ENCODE measurements at places on chromosomes 2 and 18. TPM values are rescaled to one million over a fixed set of nuclear protein-coding genes. Genes with fewer than 3 reads are reported as not detected.

Gene ZNF516
- total RNA-seq = 20.3 TPM

Gene ABCG8
- total RNA-seq = not detected

Gene MC2R
- not detected for total RNA-seq

Gene DNPEP
- total RNA-seq = 78.6 TPM

DNA sequence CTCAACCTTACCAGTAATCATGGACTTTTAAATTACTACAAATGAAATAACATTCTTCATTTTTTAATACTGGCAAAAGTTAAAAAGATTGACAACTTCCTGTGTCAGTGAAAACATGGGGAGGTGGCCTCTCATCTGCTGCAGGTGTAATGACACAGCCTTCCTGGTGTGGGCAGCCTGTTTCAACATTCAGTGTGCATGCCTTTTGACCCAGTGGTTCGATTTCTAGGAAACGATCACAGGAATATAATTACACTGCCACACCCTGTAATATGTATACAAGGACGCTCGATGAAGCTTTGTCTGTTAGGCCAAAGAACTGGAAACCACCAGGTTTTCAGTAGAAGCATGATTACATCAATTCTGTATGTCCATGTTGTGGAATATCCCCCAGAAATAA lies 68.7 kb downstream of the MTHFD2 start:
- no peak for DNase-seq

DNA sequence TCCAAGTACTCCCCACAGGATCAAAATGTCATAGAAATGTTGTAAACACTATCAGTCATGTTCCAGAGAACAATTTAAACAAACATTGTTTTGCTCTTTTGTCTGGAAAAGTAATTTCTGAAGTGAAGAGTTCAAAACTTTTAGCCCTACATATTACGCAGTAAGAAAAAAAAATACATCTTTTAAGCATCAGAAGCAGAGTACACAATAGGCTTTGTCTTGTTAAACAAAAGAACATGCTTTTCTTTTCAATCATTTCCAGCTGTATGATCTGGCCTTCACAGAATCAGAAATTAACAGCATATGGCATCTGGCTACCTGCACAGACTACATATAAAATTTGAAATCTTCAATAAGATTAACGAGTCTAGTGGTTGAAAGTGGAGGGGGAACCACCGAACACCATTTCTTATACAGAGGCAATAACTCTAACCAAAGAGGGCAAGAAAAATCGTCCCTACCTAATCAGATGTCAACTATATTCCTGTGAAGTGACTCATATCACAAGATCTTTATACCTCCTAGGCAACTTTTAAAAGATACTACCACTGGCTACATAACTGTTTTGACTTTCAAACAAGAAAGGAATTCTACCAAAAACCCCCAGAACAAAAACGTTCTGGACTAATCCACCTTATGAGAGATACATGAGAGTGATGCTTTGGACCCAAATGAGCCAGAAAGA lies 149.3 kb downstream of the EXOC6B start:
- no peak for DNase-seq

- DNase-seq = peak; percentile 89
These were observed 1071.7 kb downstream of the RPIA start for GRCh38 chr2:89763254-89763580.

DNA sequence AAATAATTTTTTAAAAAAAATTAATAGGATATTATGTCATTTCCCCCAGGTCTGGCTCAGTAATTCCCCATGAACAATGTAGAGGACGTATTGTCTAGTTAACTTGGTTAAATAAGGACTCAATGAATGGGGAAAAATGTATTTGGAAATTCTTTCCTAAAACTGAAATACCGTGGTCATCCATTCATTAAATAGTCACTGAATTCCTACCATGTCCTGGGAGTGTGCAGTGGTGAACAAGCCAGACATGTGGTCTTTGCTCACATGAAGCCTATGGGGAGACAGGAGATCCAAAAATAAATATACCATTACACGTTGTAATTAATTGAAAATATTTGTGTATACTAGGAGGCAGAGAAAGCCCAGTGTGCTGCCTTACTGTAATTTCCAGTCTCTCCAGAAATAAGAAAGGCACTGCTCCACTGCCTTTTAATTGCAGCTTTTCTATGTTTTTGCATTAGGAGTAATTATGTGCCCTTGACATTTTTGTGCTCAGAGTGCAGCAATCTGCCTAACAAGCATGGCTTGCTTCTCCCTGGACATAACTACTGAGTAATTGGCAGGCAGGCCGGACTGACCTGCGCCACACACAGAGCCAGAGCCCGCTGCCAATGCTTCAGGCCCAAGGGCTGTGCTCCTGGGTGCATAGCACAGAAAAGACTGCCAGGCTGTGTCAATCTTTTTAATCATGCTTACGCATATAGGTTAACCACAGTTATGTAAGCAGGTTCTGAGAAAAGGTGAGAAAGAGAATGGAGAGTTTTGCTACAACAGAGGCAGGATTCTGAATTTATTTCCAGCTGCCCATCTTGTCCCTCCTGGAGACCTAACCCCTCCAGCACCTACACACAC lies 22.2 kb upstream of the TTC39C start:
- DNase-seq = no peak

GRCh38 chr2:129908721-129909373 lies 70.6 kb upstream of the RAB6C start:
- DNase-seq = peak; percentile 78

DNA sequence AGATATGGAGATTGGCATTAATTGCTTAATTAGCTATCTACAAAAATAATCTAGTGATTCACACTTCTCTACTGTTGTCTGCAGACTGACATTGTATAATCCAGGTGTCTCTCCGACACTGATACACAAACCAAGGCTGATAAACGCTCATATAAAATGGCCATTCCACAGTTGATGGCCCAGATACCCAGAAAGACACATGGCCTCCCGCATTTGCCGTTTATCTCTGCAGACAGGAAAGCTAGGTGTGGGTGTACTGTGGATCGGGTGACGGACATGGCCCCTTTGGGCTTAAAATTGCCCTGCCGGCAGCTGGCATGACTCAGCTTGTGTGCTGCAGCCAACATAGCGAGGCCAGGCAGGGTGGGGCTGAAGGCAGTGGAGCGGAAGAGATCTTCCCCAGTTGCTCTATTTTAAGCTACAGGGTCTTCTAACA lies 18.5 kb downstream of the PMAIP1 start:
- no peak for DNase-seq

All from mesenteric fat pad (tissue), 1 donor.